Cardiac muscle cell (in vitro differentiated cells and primary cell): ENCODE measurements at places on chromosomes 5 and 9. TPM values are rescaled to one million over a fixed set of nuclear protein-coding genes. Genes with fewer than 3 reads are reported as not detected.
A peak's percentile ranks its signal among the peaks of the same experiment; 100 is the strongest.

FST gene
- polyA plus RNA-seq = 29.3 and 44.8 TPM in 2 replicates

DNA sequence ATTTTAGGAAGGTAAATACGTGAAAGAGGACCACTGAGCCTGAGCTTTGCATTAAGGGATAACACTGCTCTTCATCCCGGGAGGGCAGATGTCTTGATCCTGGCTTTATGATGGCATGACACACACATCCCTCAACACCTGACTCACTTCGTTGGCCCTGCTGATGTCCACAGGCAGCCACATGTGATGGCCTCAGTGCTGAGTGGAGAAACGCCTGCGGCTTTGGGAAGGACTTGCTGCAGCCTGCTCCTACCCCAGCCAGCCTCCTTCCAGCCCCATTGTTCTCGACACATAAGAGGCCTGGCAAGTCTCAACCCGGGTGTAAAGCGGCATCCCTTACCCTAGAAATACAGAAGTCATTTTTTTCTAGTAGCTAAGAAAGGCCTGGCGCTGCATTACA lies 169.0 kb downstream of the SYK start:
- no peaks in the 10 kb centered on the region for H3K36me3 ChIP-seq
- H3K27ac ChIP-seq = no peak overlapping the region
- H3K4me3 ChIP-seq = no peak overlapping the region
- H3K27me3 ChIP-seq = no peaks in the 10 kb centered on the region
- DNase-seq = no peak

DNA sequence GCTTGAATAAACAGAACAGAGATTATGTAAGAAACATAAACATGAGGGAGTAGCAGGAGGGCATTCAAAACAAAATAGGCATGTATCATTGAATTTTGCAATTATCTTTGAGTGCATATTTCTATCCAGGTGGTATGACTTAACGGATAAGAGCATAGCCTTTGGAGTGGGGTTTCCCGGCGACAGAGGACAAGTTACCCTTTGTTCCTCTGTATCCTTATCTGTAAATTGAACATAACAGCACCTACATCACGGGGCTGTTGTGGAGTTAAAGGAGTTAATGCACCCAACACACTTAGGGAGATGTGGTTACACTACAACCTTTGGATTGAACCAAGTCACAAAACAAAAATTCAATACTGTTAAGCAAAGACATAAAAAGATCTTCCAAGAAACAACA lies 314.6 kb upstream of the KIF2A start:
- H3K36me3 ChIP-seq = no peaks in the 10 kb centered on the region
- no peak for DNase-seq
- H3K27ac ChIP-seq = no peak overlapping the region

DNA sequence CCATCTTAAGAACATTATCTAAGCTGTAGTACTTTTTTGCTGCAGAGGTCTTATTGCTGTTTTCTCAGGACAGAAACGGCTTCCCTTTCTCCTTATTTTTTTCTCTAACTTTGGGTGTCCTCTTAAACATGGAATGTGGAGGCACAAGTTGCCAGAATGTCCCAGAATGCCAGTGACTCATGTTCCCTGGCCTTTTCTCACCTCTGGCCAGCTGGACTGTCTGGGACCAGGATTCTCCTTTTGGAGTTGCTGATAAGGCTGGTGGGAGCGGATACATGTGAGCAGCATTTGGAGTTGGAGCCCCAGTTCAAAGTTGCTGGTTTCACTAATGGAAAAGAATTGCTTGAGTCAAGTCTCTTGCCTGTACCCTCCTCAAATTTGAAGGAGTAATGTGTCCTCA lies 112.8 kb downstream of the ARHGAP26 start:
- no peaks in the 10 kb centered on the region for H3K36me3 ChIP-seq
- H3K27me3 ChIP-seq = no peaks in the 10 kb centered on the region
- peaks cover 12% of the 10 kb centered on the region for H3K4me1 ChIP-seq
- DNase-seq = peak; percentile 71
- H3K4me3 ChIP-seq = no peak overlapping the region

GRCh38 chr9:68683433-68683832 lies 21.6 kb upstream of the PIP5K1B start:
- no peak overlapping the region for H3K4me3 ChIP-seq
- no peaks in the 10 kb centered on the region for H3K4me1 ChIP-seq
- H3K27ac ChIP-seq = no peak overlapping the region
